ENCODE measurements at places on chromosomes 7 and 10. TPM values are rescaled to one million over a fixed set of nuclear protein-coding genes. Genes with fewer than 3 reads are reported as not detected.

- no peak for DNase-seq
Measured at GRCh38 chr10:102919246-102919959, 1.3 kb downstream of the CNNM2 start.

- DNase-seq, result no peak
Measured at GRCh38 chr7:116671681-116672595, at the start of gene MET. TSS of gene MET (plus strand) at chr7:116672196. CDS start at chr7:116699085, 26,889 bp downstream.

DNA sequence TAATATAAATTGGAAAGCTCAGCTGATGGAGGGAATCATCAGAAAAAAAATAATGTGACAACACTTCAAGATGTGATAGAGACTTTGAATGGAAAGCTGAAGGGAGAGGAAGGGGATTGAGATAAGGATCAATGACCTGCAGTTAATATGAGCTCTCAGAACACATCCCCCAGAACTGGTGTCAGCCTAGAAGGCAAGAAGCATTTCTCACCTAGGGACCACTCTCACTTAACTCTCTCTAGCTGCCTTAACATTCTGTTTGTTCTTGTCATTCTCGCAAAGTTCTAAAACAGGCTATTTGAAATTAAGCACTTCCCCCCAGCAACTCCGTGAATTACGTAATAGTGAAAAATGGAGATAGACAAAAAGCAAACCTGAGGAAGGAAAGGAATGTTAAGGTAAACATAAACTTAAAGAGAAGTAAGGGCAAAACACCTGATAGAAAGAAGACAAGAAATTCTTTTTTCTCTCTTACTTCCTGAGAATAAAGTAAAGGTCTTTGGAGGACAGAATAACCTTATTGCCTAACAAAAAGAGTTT is 1.2 kb upstream of the MPP7 start:
- no peak for DNase-seq

DNA sequence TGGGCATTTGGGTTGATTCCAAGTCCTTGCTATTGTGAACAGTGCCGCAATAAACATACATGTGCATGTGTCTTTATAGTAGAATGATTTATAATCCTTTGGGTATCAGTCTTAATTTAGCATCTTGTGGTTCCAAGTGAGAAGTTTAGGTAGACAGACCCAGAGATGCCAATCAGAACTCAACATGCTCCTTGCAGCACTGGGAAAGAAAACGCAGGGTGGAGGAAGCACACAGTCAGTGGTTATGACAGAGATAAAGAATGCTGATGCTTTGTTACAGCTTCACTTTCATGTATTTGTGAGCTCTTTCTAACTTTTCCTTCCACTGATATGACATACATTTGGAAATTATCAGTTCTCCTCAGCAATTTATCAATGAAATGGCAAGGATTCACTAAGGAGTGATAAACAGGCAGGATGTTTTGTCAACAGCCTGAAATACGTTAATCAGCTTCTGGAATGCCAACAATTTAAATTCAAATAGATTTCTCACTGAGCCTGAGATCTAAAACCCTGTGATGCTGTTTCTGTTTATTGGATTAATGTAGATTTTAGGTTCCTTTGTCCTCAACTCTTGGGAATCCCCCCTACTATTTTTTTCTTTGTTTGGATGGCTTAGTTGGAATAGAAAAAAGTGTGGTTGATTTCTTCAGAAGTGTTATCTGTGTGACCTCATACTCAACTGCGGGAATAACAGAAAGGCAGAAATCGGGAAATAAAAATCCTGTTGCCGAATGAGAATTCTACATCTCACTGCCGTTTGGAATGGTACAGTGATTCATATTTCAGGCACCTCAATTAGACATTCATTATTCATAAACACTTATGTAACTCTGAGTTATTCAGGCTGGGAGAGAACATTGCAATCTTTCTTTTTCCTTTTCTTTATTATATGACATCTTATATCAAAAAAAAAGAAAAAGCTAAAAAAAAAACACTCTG is 675.0 kb downstream of the CNTNAP2 start:
- no peak for DNase-seq

- DNase-seq, result no peak
Measured at GRCh38 chr7:107596881-107597581, 17.0 kb downstream of the BCAP29 start.

DNA sequence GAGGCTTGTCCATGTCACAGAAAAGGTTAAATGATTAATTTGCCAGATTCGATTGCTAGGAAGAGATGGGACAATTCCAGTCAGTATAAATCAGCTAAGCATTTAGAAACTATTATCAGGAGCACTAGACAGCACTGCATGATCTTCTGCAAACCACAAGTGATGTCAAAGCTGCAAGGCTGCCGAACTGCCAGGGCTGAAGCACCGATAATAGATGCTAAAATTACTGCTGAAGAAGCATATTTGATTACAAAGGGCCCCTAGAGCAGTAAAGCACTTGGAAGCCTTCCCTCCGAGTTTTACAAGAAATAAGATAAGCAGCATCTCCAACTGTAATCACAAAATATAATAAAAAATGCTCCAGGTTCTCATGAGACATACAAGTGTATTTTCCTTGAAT is 40.6 kb downstream of the RNLS start:
- DNase-seq, result no peak

GRCh38 chr7:80127412-80128160 is 7.0 kb upstream of the GNAI1 start:
- no peak for DNase-seq

TAS2R41 gene
- not detected for polyA plus RNA-seq

MRLN gene
- polyA plus RNA-seq, result not detected
